Neuronal stem cell (in vitro differentiated cells): ENCODE measurements at places on chromosomes 2 and 18.
A peak's percentile ranks its signal among the peaks of the same experiment; 100 is the strongest.

DNA sequence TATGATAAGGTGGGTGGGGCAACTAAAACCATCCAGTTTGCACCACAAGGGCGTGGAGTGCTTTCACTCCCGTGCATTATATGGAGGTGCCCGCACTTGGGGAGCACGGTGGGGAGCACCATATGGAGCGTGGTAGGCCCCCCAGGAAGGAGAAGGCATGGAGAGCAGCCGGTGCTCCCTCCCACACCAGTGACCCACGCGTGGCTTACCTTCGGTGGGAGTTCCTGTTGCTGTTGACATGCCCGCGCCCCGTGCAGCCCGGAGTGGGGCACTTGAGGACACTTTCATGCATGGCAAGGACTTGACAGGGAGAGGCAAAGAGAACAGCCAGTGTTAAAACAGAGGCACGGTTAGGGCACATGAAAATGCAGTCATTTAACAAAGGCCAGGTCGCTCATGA lies 167.5 kb upstream of the PXDN start:
- DNase-seq = no peak

DNA sequence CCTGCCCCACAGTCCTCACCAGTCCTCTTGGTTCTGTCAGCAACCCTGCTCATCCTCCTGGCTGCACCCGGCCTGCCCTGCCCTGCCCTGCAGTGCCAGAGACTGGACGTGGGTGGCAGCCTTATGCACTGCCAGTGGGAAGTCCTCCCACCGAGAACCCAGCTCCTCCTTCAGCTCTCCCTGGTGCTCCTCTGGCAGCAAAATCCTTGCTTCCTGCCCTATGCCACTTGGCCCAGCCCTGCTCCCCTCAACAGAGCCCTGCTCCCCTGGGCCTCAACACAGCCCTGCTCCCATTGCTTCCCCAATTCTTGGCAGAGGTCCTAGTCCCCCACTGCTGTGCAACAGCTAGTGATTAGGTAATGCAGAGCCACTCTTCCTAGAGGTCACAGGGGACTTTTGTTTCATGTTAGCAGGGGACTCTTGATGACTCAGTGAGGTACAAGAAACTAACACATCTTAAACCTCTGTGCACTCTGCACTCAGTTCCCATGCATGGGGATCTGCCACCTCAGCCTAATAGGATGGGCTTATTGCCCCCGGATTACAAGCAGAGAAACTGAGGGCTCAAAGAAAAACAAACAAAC lies 58.0 kb upstream of the EDAR start:
- no peak for DNase-seq

- DNase-seq = no peak
Measured at GRCh38 chr18:11561293-11561692, 48.1 kb upstream of the SLC35G4 start.

DNA sequence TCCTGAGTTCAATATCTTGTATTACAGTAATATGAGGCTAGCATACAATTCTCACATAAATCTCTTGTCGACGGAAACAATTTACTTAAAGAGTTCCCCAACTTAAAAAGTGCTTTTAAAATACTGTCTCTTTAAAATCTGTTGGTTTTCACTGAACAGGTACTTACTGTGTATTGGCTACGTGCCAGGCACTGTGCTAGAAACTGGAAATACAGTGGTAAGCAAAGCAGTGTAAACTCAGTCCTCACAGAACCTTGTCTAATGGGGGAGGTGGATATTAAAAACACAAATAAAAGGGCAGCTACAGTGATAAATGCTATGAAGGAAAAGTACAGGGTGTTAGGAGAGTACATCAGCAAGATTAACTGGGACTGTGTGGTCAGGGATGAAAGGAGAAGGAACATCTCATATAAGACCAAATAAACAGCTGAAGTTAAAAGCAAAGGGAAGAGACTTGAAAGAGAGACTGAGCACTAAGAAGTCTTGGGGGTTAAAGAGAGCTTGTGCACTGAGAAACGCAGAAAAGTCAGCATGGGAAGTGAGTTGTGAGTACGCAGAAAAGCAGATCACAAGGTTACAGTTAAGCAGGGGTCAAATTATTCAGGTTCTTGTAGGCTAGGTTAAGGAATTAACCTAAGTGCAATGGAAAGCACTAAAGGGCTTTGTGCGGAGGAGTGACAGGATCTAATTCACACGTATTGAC lies 52.5 kb downstream of the USP40 start:
- DNase-seq = no peak

DNA sequence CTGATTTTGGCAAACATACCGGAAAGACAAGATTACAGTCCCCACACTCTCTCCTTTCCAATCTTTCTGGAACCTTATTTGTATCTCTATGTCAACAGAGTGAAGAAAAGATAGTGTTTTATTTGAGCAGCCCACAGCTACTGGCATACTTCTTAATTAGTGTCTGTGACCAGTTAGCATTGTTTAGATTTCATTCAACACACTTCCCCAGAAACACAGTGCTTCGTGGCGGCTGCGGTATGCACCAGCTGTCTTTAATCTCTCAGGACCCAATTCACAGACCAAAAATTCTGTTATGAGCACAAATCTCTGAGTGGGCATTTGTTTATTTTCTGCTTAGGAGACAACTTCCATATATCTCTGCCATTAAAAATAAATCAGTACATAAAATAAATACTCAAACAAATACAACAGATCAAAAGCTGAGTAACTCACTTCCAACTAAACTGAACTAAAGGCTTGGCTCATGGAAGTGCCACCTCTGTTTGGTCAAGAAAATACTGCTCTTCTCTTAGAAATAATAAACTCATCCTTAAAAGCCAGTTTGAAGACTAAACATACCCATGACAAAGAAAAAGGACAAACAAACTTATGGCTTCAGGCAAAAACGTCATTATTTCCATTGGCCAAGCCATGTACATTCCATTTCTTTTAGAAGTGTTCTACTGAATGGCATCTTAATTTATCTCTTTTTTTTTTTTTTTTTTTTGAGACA lies 392.4 kb downstream of the TXNL1 start:
- DNase-seq = no peak

DNA sequence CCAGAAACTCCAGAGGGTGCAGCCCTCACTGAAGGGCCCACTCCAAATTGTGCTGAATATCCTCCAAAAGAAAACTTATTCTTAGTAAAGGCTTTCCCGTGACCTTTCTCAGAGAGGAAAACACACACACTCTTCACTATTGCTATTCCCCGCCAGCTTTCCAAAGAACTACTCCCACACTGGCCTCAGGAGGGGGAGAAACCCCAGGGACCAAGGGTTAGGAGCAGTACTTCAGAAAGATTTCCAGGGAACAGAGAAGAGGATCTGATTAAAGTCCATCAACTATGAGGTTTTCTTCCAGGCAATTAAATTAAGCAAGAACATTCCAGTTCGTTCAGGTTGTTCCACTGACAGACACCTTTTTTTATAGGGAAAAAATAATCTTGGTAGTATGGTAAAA lies 150.2 kb downstream of the TTC32 start:
- no peak for DNase-seq

GRCh38 chr2:162697111-162697510 lies 141.5 kb downstream of the KCNH7 start:
- DNase-seq = no peak

GRCh38 chr2:25711675-25712354 lies 38.4 kb upstream of the DTNB start:
- DNase-seq = no peak

DNA sequence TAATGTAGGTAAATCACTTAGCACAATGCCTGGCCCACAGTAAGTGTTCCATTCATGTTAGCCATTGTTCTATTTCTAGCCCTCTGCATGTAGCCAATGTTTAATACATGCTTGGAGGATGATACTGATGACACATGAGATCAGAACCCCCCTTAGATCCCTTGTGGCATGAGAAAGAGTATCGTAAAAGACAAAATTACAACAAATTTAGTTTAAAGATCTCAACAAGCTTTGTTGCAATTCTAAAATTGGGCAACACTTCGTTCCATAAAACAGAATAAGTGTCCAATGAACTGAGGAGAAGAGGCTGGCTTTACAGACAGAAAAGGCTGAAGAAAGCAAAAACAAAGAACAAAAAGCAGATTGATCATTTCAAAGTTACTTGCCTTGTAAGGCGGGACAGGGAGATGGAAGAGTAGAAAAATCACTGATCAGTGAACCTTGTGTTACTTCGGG lies 148.7 kb upstream of the SLC1A4 start:
- DNase-seq = no peak

DNA sequence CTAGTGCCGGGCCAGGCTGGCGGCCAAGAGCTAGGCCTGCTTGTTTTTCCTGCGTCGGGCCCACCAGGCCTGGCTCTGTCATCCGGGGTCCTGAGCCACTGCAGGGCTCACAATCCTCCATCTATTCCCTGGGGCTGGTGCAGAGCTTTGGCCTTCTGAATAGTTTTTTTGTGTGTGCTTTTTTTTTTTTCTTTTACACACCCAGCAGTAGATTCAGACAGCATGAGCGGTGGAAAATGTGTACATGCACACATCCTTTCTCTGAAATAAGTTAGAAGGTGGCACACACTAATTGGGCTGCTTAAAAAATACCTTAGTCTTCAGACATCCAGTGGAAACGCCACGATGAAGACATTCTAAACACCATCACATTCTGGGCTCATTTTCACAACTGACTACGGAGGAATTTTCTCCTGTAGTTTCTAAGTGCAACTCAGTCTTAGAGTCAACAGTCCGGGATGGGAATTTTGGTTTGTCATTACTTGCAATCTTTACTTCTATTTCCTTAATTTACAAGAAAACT lies 6.1 kb downstream of the ZFP36L2 start:
- DNase-seq = no peak

DNA sequence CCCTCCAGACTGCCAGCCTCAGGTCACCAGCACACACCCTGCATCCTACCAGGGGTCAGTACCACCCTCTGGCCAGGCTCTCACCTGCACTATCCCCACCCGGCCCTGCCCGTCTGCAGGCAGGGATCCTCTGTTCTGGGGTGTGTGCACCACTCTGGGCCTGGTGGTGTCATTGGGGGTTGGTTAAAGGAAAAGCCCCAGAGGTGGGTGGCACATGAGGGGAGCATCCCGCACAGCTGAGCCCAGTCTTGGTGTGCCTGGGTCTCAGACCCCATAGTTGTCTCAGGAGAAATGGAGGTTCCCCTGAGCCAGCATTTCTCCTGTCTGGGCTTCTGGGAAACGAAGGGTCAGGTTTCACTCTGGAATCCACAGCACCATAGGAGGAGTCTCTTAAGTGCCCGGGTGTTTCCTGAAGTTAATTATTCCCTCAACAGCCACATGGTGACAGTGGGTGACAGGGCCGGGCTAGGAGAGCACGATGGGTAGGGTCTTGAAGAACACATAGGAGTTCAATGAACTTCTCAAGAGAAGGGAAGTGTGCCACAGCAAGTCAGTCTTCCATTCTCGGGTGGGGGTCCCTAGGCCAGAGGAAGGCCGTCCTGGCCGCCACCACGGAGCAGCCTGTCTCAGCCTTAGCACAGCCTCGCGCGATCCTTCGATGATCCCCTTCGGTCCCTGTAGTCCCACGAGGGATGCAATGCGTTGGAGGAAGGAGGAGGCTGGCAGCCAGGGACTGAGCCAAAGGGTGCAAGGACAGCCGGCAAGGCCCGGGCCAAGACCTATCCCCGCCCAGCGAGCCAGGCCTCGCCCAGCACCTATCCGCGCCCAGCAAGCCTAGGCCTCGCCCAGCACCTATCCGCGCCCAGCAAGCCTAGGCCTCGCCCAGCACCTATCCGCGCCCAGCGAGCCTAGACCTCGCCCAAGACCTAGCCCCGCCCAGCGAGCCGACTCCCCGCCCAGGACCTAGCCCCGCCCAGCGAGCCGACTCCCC lies 1.1 kb upstream of the FARP2 start:
- DNase-seq = peak; percentile 70

GRCh38 chr2:195657634-195658540 lies 861 bp downstream of the SLC39A10 start:
- DNase-seq = peak; percentile 35

GRCh38 chr2:62410926-62411456 lies 95.0 kb downstream of the TMEM17 start:
- peak; percentile 14 for DNase-seq

DNA sequence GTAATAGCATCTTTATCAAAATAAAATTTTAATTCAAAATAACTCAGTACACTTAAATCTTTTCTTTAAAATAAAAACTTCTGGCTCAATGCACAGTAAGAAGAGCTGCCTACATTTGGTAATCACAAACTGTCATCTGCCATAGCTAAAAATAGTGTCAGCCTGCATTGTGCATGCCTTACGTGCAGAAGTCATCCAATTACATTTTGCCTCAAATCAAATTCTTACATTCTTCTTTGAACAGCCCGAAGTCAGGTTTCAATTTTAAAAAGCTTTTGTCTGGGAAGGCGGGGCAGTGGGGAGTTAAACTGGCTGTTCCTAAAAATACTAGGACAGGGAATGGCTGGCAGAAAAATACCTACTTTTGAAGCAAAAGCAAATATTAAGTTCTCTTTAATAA lies 51.1 kb downstream of the RTN4 start:
- DNase-seq = no peak

- no peak for DNase-seq
Measured at GRCh38 chr2:60468382-60469085, 84.9 kb downstream of the BCL11A start.

DNA sequence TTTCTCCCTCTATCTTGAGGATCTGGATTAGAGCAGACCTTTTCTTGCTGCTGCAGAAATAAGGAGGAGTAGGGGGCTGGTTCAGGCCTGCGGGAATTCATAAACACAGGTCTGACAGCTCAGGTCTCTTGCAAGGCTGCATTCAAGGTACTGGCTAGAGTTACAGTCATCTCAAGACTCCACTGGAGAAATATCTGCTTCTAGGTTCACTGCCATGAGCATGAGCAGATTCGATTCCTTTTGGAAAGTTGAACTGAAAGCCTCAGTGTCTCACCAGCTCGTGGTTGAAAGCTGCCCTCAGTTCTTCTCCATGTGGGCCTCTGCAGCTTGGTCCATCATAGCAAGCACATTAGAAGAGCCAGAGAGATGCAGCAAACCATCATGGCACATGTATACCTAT lies 124.4 kb upstream of the SETBP1 start:
- no peak for DNase-seq

DNA sequence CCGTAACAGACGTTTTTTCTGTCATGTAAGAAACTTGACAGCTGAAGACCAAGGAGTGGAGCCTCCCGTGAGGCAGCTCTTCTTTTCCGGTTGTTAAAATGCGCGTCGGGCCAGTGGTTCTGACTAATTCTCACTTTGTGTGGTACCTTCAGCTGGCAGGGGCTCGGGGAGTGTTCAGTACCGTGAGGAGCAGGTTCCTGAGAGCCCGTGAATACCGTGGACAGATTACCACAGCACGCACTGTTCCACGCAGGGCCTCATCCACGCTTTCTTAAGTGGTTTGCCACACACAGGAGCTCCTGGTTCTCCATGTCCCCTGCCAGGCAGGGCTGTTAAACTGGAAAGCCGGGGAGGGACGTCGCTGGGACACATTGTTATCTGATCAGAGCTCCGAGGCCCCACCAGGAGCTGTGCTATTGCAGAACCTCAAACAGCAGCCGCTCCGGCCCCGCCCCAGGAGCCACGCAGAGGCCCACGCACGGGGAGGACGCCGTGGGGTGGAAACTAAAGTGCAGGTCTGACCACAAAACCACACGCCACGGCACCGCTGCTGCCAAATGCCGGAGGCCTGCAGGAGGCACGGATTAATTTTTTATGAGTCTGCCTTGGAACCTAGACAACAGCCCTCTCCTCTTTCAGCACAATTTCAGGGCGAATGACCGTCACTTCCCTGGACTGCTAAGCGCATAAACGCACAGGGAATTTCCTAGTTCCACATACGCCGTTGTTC lies 43.3 kb downstream of the NFATC1 start:
- no peak for DNase-seq

- no peak for DNase-seq
Measured at GRCh38 chr2:148867079-148867769, 7.8 kb upstream of the KIF5C start.
